ENCODE measurements at places on chromosomes 11 and 22.

GRCh38 chr11:2825889-2826678 lies 59.5 kb downstream of the CDKN1C start:
- no peak for DNase-seq

DNA sequence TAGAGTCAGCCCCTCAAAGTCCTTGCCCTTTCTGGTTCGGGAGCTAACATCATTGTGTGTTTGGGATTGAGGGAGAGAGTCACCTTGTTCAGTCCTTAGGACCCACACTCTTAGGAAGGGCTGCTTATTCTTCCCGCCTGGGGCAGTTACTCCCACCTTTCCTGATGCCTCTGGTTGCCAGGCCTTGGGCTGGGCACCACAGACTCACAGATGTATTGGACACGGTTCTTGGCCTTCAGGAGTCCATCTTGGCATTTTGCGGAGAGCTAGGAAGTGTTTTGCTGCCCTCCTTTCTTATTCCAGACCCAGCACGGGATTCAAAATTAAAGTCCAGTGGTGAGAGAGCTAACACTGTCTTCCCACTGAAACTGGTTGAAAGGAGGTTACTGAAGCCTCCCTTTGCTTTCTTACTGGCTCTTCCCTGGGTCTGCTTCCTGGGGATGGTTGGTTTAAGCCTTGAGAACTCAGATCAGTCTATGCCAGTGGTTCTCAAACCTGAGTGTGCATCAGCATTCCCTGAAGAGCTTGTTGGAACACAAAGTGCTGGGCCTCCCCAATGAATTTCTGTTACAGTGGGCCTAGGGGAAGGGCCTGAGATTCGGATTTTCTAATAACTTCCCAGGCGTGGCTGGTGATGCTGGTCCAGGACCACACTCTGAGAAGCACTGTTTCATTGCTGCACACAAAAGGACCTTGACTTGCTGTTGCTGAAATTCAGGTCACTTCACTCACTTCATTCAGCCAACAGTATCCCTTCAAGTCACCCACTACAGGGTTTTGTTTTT lies 1.4 kb downstream of the OSBP2 start:
- DNase-seq, result no peak

DNA sequence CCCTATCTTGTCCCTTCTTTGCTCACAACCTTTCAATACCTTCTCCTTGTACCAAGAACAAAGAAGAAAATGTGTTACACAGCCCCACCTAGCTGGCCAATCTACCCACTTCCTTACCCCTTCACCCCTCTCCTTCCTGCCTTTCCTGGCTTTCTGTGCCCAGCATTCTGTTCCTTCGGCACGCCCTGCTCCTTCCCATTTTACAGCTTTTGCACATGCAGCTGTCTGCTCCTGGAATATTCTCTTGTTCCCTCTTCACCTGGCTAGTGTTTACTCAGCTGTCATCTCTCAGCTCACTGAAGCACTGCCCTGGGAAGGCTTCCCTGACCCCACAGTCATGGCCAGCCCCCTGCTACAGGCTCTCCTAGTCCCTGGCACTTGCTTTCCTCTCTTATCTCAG lies 30.7 kb downstream of the SERPINH1 start:
- no peak for DNase-seq

DNA sequence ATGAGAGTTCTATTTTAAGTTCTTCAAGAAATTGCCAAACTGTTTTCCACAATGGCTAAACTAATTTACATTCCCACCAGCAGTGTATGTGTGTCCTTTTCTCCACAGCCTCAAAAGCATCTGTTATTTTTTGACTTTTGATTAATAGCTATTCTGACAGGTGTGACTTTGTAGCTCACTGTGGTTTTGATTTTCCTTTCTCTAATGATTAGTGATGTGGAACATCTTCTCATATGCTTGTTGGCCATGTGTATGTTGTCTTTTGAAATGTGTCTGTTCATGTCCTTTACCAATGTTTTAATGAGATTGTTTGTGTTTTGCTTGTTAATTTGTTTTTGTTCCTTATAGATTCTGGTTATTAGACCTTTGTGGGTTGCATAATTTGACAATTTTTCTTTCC lies 18.0 kb upstream of the RAB38 start:
- no peak for DNase-seq

DNA sequence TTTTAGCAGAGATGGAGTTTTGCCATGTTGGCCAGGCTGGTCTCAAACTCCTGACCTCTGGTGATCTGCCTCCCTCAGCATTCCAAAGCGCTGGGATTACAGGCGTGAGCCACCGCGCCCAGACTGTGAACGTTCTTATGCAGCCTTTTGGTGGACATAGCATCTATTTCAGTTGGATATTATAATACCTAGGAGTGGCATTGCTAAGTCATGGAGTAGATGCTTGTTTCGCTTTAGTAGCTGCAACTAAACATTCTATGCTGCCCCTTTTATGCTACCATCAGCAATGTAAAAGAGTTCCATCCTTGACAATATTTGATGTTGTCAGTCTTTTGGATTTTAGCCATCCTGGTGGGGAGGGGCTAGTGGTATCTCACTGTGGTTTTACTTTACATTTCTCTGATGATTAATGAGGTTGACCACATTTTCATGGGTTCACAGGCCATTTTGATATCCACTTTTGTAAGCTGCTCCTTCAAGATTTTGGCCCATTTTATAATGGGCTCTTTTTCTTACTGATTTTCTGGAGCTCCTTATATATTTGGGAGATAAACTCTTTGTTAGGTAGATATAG lies 16.5 kb upstream of the APOBEC3A start:
- no peak for DNase-seq

DNA sequence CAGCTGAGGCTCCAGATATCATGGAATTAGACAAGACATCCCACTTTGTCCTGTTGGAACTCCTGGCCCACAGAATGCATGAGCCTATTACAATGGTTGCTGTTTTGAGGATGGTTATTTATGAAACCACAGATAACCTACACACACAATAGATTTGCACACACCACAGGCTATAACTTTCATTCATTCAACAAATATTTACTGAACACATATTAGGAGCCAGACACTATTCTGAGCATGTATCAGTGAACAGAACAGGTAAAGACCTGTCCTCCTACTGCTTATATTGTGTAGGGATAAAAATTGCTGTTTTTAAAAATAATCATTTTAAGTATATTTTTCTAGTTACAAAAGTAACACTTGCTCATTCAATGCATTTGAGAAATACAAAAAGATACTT lies 13.4 kb upstream of the LDLRAD3 start:
- no peak for DNase-seq

Measured in stimulated activated CD4-positive, alpha-beta T cell treated with anti-CD3 and anti-CD28 coated beads, Interleukin-2, amount 100 ng/mL, for 48 hours (primary cell).